ENCODE measurements at places on chromosomes 13 and 19.

DNA sequence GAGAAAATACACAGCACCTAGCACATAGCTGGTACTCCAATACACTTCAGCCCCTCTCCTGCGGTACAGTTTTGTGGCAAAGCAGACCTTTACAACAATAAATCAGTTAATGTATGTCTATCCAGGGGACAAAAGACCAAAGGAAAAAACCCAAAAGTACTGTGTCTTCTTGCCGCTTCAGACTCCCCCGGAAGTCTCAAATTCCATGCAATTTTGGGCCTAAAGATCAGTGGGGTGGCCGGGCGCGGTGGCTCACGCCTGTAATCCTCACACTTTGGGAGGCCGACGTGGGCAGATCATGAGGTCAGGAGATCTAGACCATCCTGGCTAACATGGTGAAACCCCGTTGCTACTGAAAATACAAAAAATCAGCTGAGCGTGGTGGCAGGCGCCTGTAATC lies 16.2 kb downstream of the CARS2 start:
- no peak for DNase-seq

DNA sequence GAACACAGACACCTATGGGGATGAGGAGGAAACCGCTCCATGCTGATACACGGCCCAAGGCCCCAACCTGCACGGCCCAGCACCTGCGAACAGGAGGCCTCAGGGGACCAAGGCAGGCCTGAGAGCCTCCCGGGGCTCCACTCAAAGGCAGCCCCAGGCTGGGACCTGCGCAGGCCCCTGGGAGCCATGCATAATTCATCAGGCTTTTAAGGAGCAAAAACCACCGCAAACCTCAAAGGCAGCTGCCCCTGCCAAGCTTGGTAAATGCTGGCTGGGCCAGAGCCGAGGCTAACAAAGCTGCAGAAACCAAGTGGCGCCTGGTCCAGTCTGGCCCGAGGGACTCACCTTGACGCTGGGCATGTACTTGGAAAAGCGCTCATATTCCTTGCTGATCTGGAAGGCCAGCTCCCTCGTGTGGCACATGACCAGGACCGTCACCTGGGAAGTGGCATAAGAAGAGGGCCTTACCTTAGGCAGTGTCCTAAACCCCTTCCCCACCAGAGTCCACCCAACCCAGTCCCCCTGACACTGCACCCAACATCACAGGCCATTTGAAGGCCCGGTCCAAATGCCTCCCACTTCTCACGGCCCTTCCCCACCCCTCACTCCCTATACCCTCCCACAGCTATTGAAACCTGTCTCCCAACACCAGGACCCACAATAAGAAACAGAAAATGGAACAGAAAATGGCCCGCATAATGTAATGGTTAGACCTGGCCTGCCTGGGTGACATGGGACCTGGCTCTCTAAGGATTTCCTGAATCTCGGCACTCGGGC lies 7.8 kb downstream of the DDX39A start:
- no peak for DNase-seq

- DNase-seq: no peak
Observed at GRCh38 chr19:30596813-30597399, 224.7 kb downstream of the ZNF536 start.

DNA sequence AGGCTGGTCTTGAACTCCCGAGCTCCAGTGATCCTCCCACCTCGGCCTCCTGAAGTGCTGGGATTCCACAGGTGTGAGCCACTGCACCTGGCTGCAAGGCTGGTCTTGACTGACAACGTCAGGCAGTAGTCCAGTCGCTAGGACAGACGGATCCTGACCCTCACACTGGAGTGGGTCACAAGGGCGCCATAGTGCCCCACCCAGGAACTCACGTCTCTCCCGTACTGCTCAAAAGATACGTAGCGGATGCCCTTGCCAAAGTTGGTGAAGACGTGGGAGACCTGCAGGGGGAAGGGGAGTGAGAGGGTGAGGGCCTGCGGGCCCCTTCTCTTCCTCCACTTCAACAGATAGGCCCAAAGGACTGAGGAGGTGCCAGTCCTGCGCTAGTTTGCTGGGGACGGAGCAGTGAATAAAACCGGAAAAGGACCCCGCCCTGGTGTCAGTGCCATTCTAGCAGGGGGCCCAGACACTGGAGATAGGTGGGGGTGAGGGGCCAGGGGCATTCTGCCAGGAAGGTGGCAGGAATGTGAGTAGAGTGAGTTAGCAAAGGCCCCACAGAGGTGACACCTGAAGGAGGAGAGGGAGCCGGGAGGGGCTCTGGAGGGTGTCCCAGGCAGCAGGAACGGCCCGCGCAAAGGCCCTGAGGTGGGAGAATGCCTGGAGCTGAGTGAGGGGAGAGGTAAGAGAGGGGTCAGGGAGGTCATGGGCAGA lies 11.9 kb downstream of the MRPS12 start:
- no peak for DNase-seq

DNA sequence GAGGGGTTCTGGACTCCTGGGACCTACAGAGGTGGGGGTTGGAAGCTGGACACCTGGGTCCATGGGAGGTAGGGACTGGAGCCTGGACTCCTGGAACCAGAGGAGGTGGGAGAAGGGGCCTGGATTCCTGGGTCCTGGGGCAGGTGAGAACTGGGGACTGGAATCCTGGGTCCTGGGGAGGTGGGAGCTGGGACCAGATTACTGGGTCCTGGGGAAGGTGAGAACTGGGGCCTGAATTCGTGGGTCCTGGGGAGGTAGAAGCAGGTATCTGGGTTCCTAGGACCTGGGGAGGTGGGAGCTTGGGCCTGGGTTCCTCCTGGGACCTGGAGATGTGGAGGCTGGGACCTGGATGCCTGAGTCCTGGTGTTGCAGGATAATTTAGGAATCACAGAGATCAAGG lies 653 bp downstream of the CLEC4M start:
- no peak for DNase-seq

GRCh38 chr13:24066405-24067295 lies 93.9 kb upstream of the SPATA13 start:
- DNase-seq: no peak

DNA sequence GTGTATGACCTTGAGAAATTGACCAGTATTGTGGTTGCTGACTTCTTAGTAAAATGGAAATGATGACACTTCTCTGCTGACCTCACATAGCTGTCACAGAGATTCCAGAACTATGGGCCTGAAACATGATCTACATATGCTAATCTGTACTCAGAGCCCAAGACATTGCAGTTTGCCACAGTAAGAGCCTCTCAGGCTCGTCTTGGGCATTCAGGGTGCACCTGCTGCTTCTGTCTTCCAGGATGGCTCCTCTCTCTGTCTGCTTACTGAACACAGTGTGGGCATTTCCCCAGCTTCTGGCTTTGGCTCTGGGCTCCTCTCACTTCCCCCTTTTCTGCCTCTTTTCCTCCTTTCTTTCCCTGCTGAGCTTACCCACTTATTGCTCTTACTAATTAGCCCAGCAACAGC lies 22.3 kb upstream of the SLC46A3 start:
- no peak for DNase-seq

GRCh38 chr19:6103217-6103644 lies 7.1 kb downstream of the RFX2 start:
- no peak for DNase-seq

- peak; percentile 67 for DNase-seq
Observed at GRCh38 chr13:45167611-45168554, 33.0 kb downstream of the KCTD4 start.

DNA sequence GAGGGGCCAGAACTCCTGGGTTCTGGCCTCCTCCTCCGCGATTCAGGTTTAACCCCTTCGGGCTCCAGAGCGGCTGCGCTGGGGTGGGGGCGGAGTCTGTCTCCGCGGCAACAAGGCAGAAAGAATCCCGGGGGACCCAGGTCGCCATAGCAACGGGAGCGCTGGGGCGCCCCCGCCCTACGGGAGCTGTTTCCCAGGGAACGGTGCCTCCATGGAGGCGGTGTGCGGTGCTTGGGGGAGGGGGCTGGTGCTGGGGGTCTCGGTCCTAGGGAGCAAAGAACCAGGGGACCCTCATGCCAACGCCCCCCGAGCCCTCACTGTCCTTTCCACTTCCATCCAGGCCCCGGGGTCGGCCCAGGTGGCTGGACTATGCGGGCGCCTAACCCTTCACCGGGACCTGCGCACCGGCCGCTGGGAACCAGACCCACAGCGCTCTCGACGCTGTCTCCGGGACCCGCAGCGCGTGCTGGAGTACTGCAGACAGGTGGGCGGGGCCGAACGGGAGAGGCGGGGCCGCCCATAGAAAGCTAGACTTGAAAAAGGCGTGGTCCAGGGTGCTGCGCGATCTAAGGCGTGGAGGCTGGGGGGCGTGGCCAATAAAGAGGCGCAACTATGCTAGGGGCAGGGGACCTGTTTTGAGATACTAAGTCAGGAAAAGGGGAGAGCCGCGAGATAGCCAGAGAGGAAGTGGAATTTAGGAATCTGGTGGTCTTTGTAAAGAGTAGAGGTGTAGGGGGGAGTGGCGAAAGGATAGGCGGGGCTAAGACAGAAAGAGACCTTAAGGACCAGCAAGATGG lies 1.2 kb downstream of the APLP1 start:
- peak; percentile 94 for DNase-seq

DNA sequence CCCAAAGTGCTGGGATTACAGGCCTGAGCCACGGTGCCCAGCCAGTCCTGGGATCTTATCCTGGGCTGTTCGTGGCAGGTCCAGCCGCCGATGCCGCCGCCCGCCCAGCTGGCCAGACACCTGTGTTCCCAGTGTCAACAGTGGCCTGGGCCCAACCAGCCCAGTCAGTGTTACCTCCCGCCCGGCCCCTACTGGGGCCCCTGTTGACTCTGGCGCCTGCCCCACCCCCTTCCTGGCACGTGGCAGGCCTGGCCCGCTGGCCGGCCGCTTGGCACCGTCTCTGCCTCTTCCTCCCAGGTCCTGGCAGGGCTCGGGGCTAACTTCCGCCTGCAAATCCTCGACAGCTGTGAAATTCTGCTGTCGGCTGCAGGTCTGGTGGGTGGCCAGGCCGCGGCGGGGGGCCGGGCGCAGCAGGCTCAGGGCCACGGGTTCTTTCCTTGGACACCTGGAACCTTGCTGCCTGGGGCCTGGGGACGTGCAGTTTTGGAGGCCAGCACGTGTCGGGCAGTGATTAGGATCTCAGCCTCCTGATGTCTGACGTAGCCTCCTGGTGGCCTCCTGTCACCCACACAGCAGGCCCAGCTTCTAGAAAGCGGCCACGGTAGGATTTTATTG lies 9.1 kb downstream of the ARID3A start:
- DNase-seq: peak; percentile 90

DNA sequence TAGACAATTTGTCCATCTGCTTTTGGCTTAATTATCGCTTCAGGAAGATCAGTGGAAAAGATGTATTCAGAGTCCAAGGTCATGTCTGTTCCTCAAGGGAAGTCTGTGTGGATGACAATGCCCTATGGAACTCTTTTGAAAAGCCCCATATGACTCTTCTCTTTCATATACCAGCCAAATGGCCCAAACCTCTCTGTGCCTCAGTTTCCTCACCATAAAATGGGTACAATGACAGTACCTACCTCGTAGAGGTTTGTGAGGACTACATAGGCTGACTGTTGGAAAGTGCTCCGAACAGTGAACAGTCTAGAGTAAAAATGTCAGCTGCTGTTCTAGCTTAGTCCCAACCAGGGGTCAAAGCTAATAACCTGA lies 104.6 kb downstream of the COL4A2 start:
- no peak for DNase-seq

GRCh38 chr13:96772426-96772825 lies 221.8 kb downstream of the OXGR1 start:
- DNase-seq: no peak

- no peak for DNase-seq
Observed at GRCh38 chr13:68190818-68191217, 960.7 kb upstream of the PCDH9 start.

GRCh38 chr19:19427944-19428343 lies 22.5 kb downstream of the GATAD2A start:
- DNase-seq: no peak

DNA sequence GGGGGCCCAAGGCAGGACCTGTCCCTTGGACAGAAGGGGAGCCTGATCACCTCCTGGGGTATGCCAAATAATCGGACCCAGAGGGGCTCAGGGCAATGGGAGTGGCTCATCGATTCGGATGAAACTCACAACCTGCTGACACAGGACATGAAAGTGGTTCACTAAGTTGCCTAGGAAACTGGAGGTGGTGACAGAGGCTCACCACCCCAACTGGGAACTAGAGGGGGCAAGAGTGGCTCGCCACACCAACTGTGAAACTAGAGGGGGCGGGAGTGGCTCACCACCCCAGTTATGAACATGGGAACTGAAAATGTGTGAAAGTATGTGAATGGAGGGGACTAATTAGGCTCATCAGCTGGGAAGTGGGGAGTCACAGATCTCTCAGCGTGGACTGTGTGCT lies 46.3 kb upstream of the ZNF737 start:
- DNase-seq: no peak

DNA sequence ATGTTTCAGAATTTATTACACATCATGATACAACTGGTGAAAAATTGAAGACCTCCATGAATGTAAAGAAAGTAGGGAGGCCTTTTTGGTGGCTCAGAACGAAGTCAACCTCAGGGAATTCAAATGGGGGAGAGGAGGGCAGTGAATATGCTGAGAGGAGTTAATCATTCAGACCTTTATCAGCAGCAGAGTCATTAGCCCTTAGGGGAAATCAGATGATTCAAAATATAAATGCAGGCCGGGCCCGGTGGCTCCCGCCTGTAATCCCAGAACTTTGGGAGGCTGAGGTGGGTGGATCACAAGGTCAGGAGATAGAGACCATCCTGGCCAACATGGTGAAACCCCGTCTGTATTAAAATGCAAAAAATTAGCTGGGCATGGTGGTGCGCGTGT lies 80.4 kb upstream of the ZNF420 start:
- DNase-seq: no peak

- no peak for DNase-seq
Observed at GRCh38 chr13:71090990-71091389, 776.0 kb downstream of the DACH1 start.

DNA sequence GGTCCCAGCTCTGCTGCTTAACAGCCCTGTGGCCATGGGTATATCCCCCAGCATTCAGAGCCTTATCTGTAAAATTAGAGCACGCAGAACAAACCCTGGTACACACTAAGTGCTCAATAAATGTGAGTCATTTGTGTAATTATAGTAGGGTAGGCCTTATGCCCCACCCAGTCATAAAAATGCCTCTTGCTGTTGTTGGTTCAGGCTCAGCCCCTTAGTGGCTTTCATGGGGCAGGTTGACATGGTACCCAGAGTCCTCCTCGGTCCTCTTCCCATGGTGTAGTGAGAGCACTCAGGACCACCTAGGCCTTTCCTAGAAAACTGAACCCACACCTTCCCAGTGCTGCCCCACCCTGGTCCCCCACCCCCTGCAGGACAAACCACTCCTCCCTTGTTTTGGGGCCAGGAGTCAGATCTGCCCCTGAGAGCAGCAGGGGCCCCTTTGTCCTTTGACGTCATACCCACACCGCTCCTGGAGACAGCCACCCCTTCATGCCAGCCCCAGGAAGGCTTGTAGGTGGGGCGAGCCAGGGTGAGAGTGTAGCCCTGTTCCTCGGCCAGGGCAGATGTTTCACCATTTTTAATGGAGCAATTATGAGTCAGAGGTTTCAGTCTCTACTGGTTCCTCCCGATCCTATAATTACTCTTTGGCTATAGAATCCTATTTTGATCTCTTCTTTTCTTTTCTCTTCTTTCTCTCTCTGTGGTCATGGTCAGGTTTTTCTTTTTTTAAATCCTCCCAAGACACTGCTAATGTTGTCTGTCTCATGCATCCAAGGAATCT lies 36.8 kb downstream of the ACTN4 start:
- DNase-seq: peak; percentile 31

GRCh38 chr19:3520166-3521103 lies 14.3 kb downstream of the FZR1 start:
- no peak for DNase-seq

Data from NCI-H2029 (cell line).